ENCODE measurements at places on chromosomes 6 and 20.

DNA sequence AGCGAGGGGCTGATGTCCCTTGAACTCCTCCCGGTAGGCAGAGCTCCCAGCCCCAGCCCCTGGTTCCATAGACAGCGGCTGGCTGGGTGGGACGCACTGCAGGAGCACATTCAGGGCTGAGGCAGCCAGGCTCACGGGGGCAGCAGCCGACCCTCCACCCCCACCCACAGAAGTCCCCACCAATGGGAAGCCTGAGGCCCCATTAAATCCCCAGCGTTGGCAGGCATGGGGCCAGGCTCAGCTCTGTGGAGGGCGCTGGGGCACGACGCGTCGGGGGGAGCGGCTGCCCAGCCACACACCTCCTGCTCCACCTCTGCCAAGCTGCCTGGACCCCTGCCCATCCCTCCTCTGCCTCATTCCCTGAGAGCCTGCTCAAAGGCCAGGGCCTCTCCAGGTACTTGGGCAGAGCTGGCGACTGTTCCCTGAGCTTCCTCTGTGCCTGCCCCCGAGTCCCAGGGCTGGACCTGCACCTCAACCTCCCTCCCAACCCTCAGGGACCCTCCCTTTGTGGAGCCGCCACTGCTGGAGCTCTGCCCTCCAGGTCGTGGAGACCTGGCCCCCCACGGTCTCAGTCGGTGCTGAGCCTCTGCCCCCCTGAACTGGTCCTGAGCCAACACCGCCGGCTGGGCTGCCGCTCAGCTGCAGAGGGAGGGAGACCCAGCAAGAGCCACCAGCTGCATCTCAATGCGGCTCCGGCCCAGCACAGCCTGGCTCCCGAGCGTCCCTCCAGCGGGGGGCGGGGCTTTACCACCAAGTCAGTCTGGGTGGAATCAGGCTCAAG lies 9.1 kb downstream of the CHRNA4 start:
- peak; percentile 75 for DNase-seq

DNA sequence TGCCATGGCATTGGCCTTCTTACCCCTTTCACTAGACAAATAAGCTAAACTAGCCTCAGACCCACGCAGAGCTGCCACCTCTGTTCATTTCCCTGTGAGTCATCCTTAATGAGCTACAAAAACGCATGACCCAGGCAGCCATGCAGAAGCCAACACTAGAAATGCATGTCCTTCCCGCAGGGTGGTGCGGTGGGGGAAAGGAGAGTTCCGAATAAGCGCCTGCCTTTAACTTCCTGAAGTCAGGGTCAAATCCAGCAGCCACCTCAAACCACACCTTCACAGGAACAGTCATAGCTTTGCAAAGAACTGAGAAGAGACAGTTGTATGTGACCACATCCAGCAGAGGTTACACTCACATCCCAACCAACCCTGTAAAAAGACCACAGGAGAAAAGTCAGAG lies 40.4 kb downstream of the IRF4 start:
- DNase-seq: no peak

- no peak for DNase-seq
These were observed 245.1 kb upstream of the KCNQ5 start for GRCh38 chr6:72376736-72377135.

DNA sequence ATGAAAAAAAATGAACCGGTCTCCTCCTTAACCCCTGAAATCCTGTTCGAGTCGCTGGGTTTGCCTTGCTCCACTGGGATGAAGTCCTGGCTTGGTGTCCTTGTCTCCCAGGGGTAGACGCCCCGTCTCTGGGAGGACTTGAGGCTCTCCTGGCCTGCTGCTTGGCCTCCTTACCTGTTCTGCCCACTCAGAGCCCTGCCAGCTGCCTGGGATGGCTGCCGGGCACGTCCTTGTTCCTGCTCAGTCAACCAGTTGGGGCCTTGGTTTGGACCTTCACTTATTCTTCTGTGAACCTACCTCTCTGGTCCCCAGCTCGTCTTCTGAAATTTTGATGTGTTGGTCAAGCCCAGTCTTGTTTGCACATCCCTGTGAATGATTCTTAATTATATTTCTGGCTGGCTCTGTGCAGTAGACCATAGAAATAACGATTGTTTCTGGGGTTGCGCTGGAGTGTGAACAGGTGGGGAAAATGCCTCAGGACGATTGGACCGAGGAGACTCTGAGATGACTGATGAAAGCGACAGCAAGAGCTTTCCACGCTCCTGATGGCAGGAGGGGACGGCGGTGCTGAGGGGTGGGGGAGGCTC lies 126.5 kb upstream of the ESR1 start:
- no peak for DNase-seq

- DNase-seq: no peak
These were observed 23.1 kb downstream of the NEDD9 start for GRCh38 chr6:11209369-11209768.

GRCh38 chr6:26043384-26044139 lies 43.7 kb upstream of the HFE start:
- peak; percentile 93 for DNase-seq

GRCh38 chr6:70371454-70372105 lies 41.7 kb upstream of the FAM135A start:
- DNase-seq: no peak

GRCh38 chr6:35490821-35491557 lies 5.9 kb downstream of the TEAD3 start:
- no peak for DNase-seq

- DNase-seq: no peak
These were observed 420.9 kb upstream of the PLCB4 start for GRCh38 chr20:8647961-8648441.

- peak; percentile 37 for DNase-seq
These were observed 512 bp downstream of the TAP1 start for GRCh38 chr6:32852844-32853540.

- DNase-seq: peak; percentile 15
These were observed 623 bp upstream of the MRPS26 start for GRCh38 chr20:3045042-3045815.

- no peak for DNase-seq
These were observed 86.7 kb upstream of the EMILIN3 start for GRCh38 chr20:41453010-41453950.

GRCh38 chr20:41738604-41739206 lies 120.5 kb upstream of the CHD6 start:
- DNase-seq: peak; percentile 74

GRCh38 chr6:135537741-135538301 lies 40.3 kb upstream of the AHI1 start:
- DNase-seq: peak; percentile 5

DNA sequence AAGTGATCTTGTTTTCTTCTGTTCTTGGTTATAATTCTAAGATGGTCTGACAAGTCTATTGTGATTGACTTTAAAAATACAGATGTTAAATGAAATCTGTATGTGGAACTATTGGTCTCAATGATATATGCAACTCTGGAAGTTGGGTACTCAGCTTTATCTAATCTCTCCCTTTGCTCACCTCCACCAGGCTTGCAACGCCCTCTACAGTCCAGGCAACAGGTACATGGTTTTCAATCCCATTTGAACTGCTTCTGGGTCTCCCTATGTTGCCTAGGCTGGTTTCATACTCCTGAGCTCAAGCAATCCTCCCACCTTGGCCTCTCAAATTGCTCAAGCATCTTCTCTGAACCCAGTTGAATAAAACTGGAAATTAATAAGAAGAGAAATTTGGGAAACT lies 25.6 kb upstream of the HLA-DQB1 start:
- peak; percentile 40 for DNase-seq

GRCh38 chr6:155085582-155086257 lies 90.6 kb downstream of the TIAM2 start:
- DNase-seq: no peak

DNA sequence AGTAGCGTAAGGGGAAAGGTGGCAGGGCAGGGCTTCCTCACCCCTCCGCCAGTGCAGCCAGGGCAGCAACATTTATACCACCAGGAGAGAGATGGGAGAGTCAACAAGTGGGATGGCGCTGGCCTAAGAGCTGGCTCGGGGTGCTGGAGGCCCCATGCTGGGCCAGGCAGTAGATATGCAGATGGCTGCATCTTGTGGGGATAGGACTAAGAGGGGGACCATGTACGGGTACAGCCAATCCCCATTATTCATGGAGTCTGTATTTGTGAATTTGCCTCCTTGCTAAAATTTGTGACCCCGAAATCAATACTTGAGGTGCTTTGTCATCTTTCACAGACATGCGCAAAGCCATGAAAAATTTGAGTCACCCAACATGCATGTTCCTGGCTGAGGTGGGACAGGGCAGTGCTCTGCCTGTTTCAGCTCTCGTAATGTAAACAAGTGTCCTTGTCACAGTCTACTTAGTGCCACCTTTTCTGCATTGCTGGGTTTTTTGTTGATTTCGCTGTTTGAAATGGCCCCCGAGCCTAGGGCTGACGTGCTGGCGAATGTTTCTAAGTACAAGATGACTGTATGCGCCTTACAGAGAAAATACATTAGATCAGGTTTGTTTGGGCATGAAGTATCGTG lies 27.5 kb upstream of the TAF8 start:
- no peak for DNase-seq

DNA sequence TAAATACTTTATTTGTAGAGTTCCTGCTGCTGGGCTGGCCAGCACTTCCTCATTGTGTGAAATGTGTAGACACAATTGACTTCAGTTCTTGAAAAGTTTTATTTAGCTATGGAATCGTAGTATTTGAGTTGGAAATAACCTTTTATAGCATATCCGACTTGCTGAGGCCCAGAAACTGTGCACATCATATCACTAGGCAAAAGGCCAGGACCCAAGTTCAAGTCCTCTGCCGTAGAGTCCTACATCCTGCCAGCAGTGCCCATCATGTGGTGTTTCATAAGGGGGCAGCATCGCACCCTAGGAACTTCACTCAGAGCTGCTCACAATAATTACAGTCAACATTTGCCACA lies 207.7 kb upstream of the SNX9 start:
- no peak for DNase-seq

- DNase-seq: no peak
These were observed 64.0 kb upstream of the SNX9 start for GRCh38 chr6:157759028-157759427.

- no peak for DNase-seq
These were observed 232.5 kb upstream of the TAB2 start for GRCh38 chr6:149084808-149085556.

DNA sequence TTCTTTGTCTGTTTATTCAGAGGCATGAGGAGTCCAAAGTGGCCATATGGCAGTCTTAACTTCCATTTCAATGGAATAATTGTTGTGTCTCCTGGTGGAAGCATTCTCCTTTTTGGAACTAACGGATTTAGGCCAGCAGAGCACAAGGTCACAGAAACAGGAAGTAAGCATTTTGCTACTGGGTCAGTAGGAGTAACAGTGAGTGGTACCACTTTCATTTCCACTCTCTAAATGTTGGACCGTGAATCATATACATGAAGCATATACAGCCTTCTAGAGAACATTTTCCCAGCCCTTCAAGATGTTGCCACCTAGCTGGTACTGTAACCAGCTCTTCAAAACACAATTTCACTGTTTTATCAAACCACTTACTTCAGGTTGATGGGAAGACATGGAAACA lies 182.8 kb downstream of the EYS start:
- no peak for DNase-seq

GRCh38 chr6:131062241-131063027 lies 611 bp downstream of the EPB41L2 start:
- peak; percentile 50 for DNase-seq

GRCh38 chr20:48841875-48842529 lies 14.2 kb upstream of the PREX1 start:
- DNase-seq: no peak

DNA sequence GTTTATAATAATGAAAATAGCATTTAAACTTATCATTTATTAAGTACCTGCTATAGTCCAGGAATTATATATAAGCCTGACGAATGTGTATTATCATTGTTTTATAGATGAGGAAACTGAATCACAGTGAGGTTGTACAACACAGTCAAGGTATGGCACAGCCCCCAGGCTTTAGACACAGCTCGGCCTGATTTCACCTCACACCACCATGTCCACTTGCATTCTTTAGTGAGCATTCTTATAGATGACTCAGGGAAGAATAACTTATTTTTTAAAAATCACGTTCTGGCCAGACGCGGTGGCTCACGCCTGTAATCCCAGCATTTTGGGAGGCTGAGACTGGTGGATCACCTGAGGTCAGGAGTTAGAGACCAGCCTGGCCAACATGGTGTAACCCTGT lies 289.0 kb downstream of the SYNE1 start:
- DNase-seq: no peak

DNA sequence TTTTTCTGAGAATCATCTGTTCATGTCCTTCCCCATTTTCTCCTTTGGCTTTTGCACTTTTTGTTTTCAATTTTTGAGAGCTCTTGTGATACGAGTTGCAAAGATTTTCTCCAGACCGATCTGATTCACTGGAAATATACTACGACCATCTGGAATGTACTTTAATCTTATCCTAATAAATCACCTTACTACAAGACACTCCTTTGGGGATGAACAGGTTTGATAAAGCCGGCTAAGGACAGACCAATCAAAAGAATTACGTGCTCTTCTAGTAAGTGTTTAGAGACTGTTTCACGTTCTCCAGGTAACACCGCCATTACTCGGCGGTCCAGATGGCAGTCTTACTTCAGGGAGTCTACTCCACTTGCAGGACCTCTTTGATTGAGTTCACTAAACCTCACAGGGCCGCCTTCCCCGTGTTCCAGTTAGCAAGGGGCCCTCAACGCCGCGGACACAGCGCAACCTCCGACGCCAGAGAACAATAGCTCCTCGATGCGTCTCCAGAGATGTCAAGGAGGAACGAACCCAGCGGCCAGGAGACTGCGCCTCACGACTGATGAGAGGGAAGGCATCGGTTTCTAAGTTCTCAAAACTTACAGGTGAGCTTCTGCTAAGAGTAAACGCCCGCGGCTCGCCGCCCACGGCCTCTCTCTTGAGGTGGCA lies 920 bp upstream of the WTAP start:
- no peak for DNase-seq

GRCh38 chr6:15389765-15390723 lies 144.2 kb downstream of the JARID2 start:
- DNase-seq: peak; percentile 77

GRCh38 chr6:43969158-43969981 lies 157.9 kb downstream of the MRPL14 start:
- no peak for DNase-seq

GRCh38 chr6:51655517-51655916 lies 431.9 kb downstream of the PKHD1 start:
- DNase-seq: no peak

DNA sequence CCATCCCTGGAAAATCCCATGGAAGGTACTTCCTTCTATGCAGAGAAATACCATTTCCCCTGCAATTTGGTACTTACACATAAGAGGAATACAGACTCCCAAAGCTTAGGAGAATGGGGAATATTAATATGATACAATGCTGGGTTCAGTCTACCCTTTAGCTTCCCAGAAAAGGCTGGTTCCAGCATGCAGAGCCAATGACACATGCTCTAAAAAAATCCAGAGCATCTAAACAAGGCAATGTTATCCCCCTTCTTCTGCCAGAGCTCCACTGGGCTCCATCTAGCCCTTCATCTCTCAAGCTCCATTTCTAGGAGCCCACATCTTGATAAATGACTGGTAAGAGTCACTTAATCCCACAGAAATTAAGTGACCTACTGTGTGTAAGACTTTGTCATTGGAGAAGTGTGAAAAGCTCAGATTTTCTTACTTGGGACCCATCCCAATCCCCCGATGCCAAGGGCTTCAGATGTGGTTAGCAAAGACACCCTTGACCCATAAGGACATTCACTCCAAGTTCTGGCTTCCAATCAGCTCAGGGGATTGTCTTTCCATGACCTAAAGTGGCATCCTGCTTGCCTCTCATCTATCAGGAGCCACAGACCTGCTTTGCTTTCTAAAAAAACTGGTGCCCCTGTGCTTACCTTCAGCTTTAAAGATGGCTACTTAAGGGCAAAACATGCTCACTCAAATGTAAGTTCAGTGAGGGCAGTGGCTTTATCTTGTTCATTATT lies 137.5 kb downstream of the UNC5CL start:
- no peak for DNase-seq
